Colonic mucosa (tissue), 4 donors: ENCODE measurements at places on chromosomes 7 and 10.

DNA sequence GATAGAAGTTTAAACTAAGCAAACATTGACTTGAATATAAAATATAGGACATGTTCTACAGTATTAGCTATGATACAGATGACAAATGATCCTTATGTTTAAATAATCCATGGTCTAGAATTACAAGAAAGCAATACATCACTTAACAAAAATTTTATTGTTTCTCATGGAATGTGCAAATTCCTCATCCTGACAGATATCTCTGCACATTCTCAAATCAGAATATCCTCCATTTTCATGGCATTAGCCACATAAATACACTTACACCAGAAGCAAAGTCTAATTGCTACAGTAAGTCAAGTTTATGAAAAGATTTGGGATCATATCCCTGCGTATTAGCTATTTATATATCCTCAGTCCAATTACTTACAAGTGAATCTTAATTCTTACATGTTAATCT, 57.6 kb downstream of the PCLO start:
- DNase-seq: no peak

DNA sequence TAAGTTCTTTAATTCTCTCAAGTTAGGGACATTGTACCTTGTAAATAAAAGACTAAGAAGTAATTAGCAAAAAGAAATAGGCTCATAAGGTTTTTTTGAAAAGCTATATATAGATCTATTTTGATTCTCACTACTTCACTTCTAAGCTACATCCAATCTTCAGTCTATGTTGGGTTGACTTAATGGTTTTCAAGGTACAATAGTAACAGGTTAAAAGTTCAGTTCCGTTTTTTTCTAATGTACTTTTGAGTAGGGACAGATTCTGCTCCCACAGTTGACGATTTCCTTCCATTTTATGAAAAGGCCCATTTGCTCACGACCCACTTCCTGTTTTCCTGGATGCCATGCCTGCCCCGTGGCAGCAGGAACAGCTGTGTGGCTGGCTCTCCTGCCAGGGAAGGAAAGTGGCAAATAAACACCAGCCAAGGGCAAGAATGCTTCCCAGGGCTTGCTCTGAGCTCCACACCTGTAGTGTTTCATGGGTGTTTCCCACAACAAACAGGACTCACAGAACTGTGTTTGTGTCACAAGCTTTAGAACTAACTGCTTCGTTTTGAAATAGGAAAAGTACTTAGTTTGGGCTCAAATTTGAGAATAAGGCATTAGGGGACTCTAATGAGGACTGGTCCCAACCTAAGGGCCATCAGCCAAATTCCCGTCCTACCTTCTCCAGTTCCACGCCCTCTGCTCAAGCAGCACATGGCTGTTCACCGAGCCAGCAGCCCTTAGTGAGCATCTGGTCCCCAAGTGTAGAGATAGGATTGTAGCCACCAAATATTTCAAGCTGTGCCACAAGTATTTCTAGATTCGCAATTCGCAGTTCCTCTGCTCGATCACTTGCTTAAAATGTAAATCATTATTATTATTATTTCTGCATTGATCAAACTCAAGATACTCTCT, 240.7 kb downstream of the COBL start:
- no peak for DNase-seq

DNA sequence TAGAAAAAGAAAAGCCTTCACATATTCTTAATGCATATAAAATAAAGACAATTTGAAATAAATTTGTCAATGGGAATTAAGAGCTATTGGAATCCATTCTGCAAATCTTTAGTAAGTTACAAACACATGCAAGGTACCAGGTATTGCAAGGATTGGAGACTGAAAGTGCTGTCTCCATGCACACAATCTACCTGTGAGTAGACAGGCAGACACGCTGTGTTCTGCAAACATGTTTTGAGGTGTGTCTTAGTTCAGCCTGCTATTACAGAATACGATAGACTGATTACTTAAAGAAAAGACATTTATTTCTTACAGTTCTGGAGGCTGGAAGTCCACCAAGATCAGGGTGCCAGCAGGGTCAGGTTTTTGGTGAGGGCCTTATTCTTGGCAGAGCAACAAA, 10.0 kb downstream of the NMT2 start:
- no peak for DNase-seq

- DNase-seq: no peak
These were observed 30.6 kb upstream of the ITGB1 start for GRCh38 chr10:32988604-32989003.

DNA sequence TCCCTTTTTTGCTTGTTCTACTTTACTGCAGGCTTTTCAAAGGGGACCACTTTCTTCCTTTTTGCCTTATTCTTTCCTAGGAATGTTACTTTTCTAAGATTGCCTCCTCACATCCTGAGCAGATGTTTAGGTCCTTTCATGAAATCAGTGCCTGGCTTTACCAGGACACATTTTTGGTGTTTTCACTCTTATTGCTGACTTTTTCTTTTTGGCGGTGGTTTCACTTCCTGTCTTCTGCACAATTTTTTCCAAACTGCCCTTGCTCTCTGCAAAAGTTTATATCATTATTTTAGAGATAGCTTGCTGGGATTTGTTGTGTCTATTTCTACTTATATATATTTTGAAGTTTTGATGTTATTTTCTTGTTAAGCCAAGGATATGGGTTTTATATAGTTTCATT, 332.2 kb upstream of the MTPN start:
- DNase-seq: no peak

DNA sequence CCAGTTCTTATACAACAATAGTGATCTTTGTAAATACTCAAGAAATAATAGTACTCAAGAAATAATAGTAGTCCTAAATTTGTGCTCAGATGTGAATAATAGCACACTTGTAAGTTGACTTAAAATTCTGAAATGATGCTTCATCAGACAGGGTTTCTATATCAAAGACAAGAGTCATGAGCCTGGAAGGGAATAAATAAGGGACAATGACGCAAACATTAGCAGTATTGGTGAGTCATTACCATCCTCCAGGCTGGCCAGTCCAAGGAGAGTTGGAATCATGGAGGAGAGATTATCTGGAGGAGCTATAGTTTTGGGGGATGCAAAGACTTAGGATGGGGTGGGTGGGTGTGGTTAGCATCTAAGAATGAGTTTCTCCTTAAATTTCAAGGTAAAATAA, 6.1 kb upstream of the SH3PXD2A start:
- no peak for DNase-seq

- DNase-seq: no peak
These were observed 163.8 kb upstream of the KLF14 start for GRCh38 chr7:130897515-130898419.

DNA sequence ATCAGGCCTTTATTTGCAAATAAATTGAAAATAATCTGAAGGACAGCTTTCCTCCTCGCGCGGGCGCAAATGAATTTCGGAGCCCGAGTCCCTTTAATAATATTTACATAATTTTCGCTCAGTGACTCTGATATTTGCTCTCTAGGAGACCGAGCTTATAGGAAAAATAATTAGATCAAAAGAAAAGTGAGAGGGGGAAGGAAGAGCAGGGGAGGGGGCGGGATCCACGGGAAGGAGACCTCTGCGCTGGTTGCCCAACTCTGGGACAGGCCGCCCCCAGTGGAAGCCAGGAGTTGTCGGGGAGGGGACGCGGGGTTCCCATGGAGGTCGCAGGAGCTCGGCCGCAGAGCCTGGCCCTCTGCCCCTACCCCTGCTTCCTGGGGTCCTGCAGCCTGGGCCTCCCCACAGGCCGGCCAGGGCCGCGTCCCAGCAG, 5.8 kb downstream of the UNCX start:
- DNase-seq: no peak

DNA sequence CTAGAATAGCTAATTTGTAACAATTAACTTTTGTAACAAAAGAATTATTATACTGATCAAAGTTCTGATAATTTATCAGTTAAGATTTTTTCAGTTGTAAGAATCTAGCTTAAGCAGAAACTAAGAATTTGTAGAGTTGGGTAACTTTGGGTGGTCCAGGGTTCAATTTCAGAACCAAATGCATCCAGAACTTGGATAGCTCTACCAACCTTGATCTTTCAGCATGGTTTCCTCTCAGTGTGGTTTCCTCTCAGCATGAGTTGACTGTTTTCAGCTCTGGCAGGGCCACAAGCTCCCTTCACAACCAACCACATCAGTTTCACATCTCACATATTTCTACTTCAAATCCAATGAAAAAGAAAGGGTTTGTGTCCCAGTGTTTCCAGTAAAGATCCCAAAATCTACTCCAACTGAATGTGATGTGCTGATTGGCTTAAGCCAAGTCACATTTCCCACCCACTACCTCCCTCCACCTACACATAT, 3.3 kb upstream of the FAS start:
- no peak for DNase-seq

DNA sequence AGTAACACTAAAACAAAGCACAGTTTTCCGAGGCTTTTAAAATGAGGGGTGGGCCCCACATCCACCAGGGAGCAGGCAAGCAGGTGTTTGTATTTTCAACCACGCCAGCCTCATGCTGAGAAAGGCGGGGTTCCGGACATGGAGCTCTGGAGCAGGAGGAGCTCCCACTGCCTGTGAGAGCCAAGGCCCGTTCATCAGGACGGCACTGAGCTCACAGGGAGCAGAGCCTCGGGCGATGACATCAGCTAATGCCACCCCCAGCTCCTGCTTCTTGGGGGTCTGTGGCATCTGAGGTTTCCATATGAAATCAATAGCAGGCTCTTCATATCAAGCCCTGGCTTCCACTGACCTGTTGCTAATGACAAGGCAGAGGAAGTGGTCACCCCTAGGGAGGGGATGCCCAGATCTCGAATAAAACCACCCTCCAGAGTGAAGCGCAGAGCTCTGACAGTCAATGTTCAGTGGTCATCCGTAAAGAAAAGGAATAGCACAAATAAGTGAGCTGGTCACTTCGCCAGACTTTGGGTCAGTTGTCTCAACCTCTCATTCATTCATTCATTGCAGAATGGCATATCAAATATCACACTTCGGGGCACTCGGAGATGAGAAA, 89.1 kb downstream of the TNS3 start:
- no peak for DNase-seq

GRCh38 chr7:145692237-145692950, 424.2 kb upstream of the CNTNAP2 start:
- peak; percentile 27 for DNase-seq

- DNase-seq: no peak
These were observed 779 bp downstream of the FAM241B start for GRCh38 chr10:69630651-69631400.
